ENCODE measurements at places on chromosomes 11 and 22.

DNA sequence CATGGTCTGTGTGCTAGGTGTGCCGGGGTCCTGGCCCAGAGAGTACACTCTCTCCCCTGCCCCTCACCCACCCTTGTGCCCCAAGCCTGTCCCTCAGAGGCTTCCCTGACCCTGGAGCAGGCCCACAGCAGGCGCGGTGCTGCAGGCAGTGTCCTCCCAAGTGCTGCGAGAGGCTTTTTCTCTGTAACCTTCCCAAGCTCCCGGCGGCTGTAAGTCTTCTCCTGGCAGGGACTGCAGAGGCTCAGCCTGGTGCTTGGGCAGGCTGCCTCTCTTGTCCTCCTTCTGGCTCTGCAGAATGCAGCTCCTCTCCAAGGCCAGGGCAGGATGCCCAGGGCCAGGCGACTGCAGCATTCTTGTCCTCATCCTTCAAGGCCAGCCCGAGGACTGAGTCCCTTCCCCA lies 15.9 kb downstream of the RFPL1 start:
- DNase-seq: no peak

GRCh38 chr11:127726367-127726766 lies 725.8 kb upstream of the KIRREL3 start:
- DNase-seq: no peak

- no peak for DNase-seq
Observed at GRCh38 chr11:121881806-121882205, 234.2 kb downstream of the BLID start.

DNA sequence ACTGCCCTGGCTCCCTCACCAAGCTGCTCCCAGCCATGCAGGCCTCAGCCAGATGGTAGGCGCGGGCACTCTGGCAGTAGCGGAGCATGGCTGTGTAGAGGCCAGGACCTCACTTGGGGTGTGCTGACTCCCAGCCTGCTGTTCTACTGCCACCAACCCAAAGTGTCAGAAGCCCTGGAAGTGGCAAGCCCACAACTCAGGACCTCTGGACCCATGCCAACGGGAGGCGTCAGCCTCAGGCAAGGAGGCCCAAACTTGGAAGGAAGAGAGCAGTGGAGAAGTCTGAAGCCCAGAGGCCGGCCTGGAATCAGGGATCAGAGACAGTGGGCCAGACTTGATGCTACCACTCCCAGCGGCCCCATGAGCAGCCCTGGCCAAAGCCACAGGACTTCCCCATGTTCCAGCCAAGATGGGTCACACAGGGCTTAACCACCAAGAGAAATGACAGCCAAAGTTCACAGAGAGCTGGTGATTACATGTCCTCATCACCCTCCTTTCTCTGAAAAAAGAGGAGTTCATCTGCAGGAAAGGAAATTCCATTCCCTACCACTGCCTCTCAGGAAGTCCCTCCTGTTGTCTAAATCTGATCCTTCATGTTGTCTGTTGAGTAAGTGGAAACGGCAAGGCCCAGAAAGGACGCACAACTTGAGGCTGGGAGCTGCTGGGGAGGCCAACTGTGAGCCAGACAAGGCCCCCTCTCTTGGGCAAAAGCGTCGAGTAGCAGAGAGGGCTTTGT lies 4.4 kb downstream of the ARRB1 start:
- no peak for DNase-seq

DNA sequence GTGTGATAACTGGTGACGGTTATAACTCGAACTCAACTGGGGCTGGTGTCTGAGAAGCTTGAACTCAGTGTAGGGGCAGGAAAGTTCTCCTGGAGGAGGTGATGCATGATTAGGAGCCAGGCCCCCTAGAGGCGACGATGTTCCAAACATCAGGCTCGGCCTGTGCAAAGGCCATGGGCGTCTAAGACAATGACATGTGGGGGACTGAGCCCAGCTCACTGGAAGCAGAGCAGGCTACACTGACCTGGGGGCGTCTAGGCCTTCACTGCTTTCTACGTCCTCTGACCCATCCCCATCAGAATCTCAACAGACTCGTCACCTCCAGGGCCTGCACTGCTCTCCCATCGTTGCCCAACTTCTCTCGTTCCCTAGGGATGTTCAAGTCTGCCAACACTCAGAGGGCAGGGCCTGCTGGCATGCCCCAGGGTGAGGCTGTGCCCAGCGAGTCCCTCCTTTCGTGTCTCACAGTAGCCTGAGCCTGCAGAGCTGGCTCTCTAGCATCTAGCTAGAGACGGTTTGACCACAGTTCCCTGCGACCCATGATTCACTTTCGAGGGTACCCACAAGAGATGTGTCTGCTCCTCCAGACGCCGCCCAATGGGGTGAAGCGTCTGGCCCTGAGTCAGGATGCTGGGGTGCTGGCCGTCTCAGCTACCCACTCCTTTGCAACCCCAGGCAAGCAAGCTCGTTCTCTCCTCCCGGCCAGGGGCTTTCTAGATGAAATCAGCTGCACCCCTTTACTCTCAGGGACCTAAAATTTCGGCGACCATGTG lies 1.1 kb upstream of the ATG16L2 start:
- DNase-seq: peak; percentile 48

Measured in stimulated activated CD4-positive, alpha-beta T cell treated with anti-CD3 and anti-CD28 coated beads, TNF-alpha, amount 100 ng/mL, for 1 hour (primary cell).